ENCODE measurements at places on chromosomes 3 and 15.
A peak's percentile ranks its signal among the peaks of the same experiment; 100 is the strongest.

- DNase-seq: no peak
These were observed 31.8 kb upstream of the SFMBT1 start for GRCh38 chr3:53077476-53078220.

DNA sequence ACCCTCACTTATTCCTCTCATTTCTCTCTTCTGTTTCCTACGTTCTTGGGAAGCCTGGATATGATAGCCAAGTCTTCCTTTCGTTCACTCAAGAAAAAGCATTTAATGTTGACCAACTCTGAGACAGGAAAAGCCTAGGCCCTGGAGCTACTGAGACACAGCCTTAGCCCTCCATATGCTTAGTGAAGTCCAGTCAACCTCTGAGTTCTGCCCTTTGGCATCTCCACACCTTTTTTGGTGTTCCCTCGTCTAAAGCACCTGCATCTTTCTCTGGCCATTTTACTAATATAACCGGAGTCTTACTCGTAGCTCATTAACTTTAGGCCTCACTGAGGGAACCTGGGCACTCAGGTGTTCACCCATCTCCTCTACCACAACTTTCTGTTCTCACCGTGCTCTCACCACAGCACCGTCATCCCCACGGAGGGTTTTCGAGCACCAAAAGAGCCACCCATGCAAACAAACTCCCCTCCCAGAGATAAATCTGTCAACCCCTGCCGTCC, 632 bp downstream of the MTHFS start:
- DNase-seq: no peak

DNA sequence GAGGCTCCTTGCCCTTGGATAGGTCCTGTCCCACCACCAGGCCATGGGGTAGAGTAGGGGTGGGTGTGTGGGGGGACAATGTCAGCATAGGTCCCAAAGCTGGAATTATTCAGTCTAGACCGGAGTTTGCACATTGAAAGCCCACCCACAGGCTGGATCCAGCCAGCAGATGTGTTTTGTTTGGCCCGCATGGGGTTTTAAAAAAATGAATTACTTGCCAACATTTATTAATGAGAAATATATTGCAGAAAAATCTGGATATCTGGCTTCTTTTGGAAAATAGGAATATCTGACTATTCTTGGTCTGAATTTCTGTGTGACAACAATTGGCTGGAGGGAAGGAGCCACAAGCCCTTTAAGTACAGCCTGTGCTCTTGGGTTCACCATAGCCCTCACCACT, 17.3 kb upstream of the LRIG1 start:
- DNase-seq: no peak

DNA sequence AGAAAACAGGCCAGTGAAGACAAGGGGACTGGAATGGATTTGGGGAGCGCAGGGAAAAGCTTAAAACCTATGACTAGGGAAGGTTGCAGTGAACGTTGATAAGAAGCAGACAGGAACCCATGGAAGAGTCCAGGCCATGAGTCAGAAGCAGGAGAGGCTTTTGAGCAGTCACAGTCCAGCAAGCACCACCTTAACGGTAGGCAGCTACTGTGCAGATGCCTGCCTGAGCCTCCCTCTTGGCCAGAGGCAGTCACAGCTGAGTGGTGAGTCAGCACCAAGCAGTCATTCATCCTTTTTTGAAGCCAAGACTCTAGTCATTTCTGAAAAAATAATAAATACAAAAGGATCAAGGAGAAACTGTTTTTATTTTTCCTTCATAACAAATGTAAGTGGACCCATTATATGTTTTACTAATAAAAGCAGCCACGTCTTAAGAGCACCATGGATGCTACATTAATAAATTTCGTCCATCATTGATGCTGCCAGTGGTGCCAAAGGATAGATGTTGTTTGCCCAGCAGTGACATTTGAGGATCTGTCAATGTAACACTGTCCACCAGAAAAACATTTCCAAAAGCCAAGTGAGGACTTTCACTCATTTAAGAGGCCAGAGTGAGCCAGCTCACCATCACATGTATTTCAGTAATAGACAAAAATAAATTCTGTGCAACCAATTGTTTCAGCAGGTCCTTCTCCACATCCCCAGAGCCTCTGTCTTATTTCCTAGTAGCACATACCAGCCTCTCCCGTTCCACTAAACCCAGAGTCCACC, 42.1 kb upstream of the ACTC1 start:
- no peak for DNase-seq

GRCh38 chr3:24923570-24923969, 428.9 kb upstream of the THRB start:
- DNase-seq: no peak

GRCh38 chr15:68644083-68644904, 65.5 kb downstream of the CORO2B start:
- peak; percentile 65 for DNase-seq

- DNase-seq: peak; percentile 44
These were observed 584.4 kb upstream of the TBL1XR1 start for GRCh38 chr3:177781686-177782161.

DNA sequence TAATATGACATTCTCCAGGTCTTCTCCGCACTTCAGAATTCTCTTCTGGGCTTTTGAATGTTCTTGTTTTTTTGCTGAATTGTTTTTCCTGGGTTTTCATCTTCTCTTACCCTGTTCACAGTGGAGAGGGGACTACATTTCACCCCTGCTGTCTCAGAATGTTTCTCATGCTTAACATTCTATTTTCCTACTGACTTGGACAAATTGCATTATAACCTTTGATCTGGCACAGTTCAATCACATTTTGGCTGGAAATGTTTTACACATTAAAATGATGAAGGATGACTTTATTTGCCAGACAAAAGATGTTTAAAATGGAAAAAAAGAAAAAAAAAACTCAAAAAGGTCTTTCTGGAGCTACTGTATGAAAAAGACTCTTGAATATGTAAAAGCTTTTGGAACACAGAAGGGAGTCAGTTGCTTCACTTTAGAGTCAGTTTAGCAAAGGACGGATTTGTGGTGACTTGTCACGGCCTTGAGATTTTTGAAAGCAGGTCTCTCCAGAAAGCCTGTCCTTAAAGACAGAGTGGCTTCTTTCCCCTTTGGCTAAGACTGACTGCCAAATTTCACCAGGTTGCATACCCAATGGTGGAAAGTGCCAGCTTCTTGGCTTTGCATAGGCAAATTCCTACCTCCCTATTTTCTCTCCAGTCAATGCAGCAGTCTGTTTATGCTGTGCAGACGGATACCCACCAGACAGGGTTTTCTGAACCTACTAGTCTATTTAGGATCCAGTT, 401.0 kb upstream of the TBL1XR1 start:
- no peak for DNase-seq

GRCh38 chr3:131402391-131403039, 20.9 kb downstream of the NUDT16 start:
- no peak for DNase-seq

- DNase-seq: peak; percentile 99
These were observed 7.6 kb downstream of the EPHB3 start for GRCh38 chr3:184568924-184569829.

DNA sequence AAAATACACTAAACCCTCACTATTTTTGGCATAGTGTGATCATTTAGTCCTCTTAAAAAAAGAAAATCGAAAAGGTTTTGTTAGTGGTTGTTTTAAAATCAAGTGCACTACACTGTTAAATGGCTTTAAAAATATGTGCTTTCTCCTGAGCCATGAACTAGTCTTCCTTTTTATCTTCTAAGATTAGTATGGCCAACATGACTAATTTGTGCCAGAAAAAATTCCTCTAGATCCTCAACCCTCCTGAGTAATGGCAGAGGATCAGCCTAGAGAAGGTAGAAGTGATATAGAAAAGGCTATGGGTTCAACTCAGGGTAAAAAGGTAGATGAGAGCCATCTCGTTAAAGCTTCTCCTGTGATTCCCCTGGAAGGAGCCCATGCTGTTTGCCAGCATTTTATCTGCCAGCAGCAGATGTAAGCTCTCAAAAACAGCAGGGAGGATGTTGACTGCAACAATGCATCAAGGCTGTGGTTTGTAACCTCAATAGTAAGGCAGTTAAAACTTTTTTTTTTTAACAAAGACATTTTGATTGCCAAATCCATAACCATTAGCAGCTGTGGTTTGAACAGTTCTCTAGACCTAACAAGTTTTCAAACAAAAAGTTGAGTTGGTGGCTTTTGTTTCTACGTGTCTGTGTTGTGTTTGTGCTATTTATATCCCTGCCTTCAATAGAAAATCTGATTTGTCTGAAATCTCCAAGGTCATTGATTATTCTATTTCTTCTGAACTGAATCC, 30.2 kb upstream of the ZNF609 start:
- peak; percentile 88 for DNase-seq
